ENCODE measurements at places on chromosomes 5 and 9.

DNA sequence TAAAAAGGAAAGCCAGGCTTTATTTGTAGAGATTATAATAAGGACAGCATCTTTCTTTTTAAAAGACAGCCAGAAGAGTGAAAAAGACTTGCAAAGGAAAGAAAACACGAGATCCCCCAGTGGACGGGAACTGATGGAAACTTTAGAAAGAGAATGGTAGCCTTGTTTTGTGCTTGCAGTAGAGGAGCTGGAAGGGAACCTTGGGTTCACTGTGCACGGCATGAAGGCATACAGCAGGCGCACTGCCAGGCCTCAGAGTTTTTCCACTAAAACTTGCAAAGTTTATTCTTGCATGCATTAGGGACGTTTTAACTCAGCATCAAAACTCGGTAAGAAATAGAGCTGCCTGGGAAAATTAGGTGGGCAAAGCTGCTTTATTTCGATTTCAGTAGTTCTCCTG, 248.6 kb downstream of the IRX1 start:
- DNase-seq = no peak

- DNase-seq = peak; percentile 75
These were observed 84.3 kb upstream of the SMC2 start for GRCh38 chr9:104009826-104010225.

DNA sequence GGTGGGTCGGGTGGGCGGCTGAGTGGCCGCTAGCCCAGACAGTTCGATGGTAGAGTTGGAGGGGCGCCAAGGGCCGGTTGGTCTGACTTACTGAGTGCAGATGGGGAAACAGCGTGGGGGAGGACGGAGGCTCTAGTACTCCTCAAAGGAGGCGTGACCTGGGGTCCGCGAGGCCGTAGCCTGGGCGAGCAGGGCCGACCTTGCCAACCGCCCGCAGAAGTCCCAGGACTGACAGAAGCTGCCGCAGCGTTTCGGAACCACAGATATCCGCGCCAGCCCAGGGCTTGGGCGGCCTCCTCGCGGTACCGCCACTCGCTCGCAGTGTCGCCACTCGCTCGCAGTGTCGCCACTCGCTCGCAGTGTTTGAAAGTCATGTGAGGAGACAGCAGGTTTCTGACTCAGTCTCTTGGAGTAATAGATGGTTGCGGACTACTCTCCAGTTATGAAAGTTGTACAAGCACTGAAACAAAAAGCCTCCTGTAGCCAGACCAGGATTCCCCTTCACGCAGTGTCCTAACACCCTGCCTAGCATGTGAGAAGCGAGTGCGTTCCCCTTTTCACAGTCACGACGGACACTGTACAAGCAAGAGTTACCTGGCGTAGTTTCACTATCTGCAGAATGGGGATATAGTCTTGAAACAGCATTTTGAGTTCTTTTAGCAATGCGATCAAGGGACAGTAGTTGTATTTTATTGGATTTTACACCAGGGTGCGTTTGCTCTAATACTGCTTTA, 674 bp downstream of the TMEM38B start:
- peak; percentile 22 for DNase-seq

DNA sequence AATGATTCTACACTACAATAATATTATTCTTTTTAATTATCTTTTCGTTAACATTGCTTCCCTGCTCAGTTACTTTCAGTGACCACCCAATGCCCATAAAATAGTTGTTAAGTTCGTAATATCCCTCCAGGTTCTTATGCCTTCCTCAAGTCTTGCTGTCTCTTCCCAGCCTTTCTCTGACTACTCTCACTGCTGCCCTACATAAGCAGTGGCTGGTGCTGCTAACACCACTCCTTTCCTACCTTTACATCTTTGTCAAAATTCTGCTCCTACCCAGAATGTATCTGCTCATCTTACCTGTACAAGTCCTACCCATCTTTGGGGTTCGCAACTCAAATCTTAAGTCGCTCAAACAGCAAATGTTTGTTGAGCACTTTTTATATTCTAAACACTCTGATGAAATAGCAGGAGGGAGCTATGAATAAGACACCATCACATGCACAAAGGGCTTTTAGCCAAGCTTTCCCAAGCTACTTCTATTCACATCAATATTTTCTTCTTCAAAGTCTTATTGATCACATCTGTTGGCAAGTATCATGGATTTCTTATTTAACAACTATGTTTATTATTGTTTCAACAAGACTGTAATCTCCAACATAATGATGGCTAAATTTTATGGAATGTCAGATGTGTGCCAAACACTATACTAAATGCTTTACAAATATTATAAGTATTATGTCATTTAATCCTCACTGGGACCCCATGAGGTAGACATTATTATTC, 29.5 kb downstream of the SLC25A46 start:
- no peak for DNase-seq

DNA sequence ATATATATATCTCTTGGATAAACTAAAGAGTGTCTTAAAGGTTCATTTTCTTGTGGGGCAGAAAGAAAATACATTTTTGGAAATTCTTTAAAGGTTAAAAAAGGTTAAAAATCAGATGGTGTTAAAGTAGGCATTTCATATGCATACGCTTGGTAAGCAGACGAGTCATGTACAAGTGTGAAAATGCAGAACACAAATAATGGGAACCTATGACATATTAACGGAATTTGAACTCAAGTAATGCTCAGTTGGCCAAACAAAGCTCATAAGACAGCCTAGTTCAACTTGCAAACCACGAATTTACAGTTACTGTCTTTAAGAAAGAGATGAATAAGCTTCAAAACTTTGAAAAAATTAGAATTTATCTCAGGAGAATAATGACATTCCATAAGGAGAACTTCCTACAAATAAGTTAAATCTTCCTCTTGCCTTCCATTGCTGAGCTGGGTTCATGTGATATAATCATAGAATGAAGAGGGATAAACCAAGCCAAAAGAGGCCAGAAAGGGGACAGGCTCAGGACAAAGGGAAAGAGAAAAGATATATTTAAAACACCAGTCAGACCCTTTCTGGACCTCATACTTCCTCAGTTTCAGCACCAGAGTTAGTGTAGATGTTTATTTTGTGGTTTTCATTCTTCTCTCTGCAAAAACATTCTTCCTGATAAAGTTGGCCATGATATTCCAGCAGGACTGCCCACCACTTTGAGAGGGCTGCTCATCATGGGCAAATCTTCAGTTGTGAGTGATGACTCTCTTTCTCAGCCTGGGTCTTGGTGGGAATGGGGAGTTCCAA, 256.7 kb upstream of the CD180 start:
- no peak for DNase-seq

DNA sequence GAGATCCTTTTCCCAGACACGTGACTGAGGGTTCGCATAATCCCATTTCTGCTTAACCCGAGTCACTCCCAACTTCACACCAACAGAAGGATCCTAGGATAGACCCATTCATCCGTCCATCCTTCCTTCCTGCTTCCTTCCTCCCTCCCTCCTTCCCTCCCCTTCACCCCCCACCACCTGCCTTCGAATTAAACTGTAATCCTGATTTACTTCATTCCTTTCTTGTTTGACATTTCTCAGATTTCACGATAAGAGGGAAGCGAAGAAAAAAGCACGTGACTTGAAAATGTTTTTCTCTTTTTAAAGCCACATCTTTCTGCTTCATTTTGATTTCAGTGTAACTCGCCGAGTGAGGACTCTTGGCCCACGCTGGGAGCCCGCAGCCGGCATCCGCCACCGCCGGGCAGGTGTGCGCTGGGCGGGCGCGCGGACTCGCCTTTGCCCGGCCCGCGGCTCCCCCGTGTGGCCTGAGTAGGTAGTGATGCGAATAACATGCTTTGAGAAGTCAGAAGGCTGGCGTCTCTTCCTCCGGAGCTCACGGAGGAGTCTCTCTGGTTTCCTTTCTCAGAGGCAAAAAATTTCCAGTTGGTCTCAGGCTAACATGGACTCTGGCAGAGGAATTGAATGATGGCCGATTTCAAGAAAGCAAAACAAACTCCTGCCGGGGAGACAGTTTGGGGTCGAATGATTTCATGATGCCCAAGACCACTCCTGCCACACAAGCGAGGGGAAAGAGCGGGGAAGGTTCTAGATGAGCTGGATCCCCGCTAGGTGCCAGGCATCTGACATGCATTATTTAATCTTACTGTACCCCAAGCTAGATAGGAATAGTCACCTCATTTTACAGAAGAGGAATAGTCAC, 117.7 kb downstream of the SLC12A2 start:
- peak; percentile 69 for DNase-seq

DNA sequence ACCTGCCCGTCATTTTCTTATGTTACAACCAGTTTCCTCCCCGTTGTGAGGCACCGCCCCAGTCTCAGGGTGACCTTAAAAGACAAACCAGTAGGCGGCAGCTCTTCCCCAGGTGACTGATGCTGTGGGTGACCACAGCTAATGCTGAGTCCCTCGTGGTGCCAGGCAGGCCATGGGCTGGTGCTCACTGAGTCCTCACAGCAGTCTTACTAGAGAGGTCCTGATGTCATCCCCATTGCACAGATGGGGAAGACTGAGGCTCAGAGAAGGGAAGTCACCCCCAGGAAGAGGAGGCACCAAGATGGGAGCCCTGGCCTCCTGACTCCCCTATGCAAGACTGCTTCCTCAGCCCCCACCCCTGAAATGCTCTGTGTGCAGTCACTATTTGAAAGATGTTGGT, 978 bp downstream of the CFAP157 start:
- no peak for DNase-seq

DNA sequence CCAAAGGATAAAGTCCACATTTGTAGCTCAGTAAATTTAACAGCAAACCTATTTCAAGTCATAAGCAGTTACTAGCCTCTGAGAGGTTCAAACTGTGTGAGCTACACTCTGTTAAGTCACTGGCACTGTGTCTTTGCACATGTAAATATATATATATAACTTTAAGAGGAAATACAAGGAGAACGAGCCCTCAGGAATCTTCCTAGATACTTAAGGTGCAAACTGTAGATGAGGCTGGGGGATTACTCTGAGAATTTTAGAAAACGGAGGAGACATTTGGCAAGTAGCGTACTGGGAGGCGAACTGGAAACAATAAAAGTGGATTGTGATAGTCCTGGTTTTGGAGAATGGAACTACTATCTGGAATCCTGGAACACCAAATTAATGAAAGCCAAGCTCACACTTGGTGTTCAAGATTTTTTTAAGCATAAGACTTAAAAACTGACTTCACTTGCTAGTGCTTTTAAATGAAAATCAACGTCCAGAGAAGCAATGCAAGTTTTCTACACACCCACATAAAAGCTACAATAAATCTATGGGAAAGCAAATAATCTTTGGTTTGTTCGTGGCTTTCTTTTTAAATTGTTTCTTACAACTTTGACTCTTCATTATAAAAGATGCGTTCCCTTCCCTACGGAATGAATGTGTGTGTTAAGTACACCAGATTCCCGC, 1057.0 kb upstream of the DMAC1 start:
- DNase-seq = no peak

DNA sequence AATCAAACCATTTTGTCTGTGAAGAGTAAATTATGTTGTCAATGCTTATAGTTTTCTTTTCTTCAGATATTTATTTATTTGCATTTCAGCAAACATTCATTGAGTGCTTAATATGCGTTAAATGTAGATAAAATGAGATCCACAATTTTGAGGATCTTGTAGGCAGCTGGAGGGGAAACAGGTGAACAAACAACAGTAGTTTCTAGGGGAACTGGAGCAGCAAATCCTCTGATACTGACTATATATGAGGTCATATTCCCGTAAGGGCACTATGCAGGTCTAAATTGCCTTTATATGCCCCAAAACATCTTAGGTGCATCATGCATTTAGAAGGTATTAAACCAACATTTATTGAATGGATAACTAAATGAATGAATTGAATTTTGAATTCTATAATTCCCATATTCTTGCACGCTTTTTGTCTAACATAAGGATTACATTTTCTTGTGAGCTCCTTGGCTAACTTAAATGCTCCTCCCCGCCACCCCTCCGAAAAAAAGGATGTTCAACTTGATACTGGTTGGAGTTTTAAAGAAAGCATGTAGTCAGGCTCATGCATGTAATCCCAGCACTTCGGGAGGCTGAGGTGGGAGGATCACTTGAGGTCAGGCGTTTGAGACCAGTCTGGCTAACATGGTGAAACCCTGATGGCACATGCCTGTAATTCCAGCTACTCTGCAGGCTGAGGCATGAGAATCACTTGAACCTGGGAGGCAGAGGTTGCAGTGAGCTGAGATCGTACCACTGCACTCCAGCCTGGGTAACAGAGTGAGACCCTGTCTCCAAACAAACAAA, 299.8 kb downstream of the TMEM38B start:
- DNase-seq = no peak

GRCh38 chr5:125281667-125282066, 535.2 kb upstream of the ZNF608 start:
- DNase-seq = no peak

- no peak for DNase-seq
These were observed 81.2 kb upstream of the MAP3K1 start for GRCh38 chr5:56734091-56734694.

DNA sequence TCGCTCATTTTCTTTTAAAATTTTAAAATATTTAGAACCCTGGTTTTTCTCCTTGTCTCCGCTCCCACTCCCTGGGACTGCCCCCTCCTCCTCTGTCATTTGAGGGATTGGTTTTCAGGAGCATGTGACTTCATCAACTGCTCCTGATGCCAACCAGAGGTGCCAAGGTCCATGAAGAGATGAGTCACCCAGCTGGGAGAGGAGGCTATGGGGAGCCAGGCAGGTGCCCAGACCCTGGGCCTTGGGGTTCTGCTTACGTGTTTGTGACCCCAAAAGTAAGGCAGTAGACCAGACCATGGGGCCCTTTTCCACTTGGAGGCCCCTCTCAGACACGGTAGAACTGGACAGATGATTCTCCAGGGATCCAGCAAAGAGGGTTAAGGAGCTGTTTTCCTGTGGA, 167.0 kb downstream of the FGF18 start:
- DNase-seq = no peak

DNA sequence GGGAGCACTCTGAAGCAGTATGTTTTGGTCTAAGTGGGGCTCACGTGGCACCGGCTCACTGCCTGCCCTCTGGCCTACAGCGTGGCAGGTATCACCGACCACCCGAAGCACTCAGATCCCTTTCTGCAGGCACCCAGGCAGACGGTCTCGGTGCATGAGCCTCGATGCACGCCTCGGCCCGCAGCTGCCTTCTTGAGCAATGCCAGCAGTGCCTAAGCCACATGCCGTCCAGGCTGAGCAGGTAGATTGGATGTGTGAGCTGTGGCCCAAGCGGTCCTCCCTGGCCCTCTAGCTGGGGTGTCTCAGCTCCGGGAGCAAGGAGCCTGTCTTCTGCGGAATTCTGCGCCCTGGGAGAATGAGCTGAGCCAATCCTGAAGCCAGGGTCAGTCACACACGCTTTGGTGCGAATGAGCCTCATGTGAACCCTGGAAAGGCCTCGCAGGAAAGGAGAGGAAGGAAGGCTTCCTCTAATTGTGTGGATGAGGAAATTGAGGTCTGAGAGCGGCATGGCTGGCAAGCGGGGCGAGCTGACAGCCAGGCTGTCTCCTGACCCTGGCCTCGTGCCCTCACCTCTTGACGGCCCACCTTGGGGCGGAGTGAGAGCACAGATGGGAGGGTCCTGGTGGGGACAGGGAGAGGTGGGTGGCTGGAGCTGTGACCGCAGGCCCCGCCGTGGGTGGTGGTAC, 14.4 kb downstream of the RXRA start:
- DNase-seq = no peak

GRCh38 chr5:92850886-92851285, 730.1 kb downstream of the NR2F1-AS1 start:
- DNase-seq = no peak

GRCh38 chr5:135203593-135204036, 169.6 kb upstream of the PITX1 start:
- DNase-seq = peak; percentile 20

- DNase-seq = no peak
These were observed 118.7 kb downstream of the PSD2 start for GRCh38 chr5:139914218-139914807.

GRCh38 chr9:108182950-108183381, 672.8 kb downstream of the ACTL7B start:
- DNase-seq = no peak

GRCh38 chr5:127856292-127856691, 153.1 kb downstream of the CCDC192 start:
- DNase-seq = no peak
